ENCODE measurements at places on chromosomes 4 and X.

DNA sequence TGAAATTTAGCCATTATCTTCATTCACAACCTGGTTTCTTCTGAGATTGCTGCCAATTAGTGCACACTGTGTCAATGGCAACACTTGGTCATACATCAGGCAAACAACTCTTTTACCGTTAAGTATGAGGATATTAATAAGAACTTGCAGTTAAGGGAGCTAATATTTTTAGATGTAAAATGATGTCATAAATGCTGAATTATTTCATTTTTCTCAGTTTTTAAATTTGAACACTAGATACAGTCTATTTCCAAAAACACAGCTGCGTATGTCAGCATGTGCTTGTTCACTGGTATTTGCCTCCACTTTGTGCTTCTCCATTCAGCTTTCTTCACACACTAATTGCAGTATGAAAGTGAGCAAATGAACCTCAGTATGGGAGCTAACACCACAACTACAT is 1.6 kb downstream of the KLHL13 start:
- no peak for DNase-seq

DNA sequence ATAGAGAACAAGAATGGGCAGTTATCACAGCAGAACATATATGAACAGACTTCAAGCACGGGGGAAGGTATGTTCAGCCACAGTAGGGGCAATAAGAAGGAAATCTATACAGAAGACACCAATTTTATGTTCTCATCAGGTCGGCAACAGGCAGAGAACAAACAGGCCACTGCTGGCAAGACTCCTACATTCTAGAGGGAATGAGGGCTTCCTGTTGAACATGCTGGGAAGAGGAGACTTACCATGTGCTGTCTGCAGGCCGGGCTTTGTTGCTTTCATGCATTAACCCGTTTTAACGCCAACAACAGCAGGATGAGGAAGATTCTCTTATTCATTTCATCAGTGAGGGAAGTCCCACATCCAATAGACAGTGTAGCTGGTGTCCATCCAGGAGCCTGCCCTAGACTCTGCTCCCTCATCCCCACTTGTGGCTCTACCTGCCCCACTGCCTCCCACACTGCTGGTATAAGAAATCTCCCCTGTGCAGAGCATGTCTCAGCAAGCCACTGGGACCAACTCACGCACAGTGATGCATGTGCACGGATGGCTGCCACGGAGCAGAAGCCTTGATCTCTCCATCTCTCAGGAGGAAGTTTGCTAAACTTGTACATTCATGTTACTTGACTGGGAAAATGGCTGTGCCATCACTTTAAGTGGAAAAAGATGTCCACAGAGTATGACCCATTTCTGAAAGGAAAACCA is 84.5 kb downstream of the ACOX3 start:
- no peak for DNase-seq

GRCh38 chrX:68936608-68937007 is 107.8 kb downstream of the EFNB1 start:
- DNase-seq: no peak

DNA sequence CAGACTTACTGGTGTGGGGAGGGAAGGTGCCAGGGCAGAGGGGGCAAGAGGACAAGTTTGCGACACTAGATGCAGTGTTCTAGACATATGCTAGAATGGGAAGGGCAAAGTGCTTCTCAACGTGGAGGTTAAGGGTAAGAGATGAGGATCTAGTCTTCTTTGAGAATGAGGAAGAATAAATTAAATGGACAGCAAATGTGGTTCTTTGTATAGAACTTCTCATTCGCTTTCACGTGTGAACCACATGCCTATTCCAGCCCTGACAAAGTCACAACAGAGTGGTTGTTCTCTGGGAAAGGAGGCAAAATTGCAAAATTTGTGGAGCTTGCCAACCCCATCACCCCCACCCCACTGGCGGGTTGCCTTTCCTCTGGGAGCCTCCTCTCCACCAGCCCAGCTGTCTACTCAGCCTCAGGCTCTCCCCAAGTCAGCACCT is 1.5 kb upstream of the ANXA5 start:
- no peak for DNase-seq

DNA sequence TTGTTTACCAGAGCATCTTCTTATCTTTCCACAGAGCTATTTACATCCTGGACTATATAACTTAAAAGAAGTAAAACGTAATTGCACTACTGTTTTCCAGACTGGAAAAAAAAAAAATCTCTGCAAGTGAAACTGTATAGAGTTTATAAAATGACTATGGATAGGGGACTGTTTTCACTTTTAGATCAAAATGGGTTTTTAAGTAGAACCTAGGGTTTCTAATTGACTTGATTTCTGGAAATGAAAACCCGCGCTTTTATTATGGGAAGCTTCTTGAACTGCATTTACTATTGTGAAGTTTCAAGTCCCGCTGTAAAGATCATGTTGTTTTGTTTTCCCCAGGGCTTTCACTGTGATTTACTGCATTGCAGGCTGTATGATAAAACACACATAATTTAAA is 162.7 kb downstream of the STIM2 start:
- DNase-seq: no peak

DNA sequence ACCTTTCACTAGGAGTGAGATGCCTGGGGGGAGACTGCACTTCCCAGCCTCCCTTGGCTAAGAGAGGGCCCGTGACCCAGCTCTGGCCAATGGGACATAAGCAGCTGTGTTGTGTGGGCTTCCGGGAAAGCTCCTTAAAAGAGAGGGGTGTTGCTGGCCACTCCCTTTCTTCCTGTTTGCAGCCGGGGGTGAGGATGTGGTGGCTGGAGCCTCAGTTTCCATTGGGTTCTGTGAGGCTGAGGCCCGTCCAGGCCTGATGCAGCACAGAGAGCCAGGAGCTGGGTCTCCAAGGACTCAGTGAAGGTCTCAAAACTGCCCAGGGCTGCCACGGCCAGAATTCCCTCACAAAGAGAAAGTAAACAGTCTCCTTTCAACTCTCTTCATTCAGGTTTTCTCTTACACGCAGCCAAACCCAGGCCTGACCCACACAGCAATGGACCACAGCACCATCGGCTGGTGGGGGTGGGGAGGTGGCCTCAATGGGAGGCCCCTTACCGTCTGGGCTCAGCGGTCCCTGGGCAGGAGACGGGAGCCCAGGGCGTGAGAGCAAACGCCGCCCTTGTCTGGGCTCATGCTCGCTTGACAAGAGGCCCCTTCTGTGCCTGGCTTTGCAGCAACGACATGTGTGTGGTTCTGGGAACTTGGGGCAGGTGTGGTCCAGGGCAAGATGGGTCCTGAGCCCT is 6.6 kb downstream of the NKX1-1 start:
- no peak for DNase-seq

- DNase-seq: no peak
These were observed 952 bp downstream of the ANOS1 start for GRCh38 chrX:8730812-8731558.

DNA sequence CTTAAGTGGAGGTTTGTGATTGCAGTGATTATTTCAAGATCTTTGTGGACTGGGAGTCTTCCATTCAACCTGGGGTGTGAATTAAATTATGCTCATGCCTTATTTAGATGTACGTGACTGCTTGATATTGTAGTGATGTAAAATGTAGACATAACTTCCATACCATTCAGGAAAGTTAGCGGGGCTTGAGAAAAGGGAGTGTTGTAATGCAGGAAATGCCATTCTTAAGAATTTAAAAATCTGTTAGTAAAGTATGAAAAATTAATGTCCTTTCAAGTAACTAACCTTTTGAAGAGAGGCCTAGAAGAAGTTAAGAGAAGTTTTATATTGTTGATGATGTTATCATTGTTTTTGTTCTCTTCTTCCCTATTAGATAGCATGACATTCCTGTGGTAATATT is 318.2 kb downstream of the CCSER1 start:
- DNase-seq: no peak

- no peak for DNase-seq
These were observed 157.6 kb downstream of the ATRX start for GRCh38 chrX:77628294-77629025.

DNA sequence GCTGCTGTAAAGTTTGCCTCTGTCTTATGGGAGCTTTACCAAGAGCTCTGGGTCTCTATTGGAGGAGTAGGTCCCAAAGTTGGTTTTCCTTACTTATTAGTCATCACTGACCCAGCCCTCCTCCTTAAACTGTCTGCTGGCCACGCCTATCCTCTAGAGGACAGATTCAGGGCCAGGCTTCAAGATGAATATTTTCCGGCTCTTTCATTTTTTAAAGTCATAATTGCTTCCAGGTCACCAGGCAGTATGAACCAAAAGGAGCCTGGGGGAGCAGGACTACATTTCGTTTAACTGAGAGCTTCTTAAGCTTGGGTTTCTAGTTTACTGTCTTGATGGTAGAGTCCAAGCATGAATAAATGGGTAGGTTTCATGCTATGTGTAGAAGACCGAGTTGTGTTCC is 13.7 kb downstream of the BCORL1 start:
- no peak for DNase-seq

DNA sequence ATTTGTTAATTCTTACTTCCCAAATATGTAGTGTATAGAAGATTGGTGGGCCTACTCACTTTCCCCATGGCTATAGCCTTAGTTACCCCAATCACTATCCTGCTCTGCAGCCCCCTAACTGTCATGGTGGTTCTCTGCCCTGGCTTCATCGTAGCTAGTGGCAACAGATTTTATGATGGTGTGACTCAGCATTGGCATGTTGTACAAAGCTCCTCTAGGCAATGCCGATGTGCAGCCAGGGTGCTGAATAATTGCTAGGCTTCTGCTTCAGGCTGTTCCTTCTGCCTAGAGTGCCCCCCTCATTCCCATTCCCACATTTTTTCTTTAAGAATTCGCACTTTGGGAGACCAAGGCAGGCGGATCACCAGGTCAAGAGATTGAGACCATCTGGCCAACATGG is 35.2 kb downstream of the AFF2 start:
- DNase-seq: no peak

- no peak for DNase-seq
These were observed 164.5 kb downstream of the FHIP1A start for GRCh38 chr4:151573474-151573873.

DNA sequence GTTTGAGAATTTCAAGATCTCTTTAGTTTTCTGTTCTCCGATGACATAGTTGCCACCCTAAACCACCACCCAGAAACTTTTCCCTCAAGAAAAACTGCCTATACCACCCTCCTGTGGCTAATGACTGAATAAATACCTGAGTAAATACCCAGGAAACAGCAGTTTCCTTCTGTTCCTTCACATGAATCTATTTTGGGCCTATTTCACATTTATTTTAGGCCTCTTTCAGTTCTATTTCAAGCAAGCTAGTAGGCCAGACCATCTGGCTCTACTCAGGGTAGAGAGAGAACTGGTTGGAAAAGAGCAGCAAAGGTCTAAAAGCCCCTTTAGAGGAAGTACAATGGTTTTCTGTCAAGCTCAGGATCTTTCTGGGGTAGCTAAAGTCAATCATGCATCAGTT is 23.4 kb downstream of the ARHGEF9 start:
- no peak for DNase-seq

DNA sequence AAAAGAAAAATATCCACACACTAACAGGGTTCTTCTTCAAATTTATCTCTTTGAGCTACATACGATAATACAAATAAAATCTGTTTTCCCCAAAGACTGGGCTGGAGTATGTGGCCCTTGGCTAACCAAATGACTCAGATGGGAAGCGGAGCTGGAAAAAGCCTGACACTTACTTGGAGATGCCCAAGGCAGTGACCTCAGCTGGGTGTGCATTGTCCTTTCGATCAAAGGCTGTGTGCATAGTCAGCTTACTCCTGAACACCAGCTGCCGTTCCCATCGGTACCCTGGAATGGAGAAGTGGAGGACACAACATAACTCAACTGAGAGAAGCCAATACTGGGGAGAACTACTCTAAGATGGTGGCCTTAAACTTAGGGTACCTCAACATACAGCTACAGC is 95.1 kb downstream of the CDS1 start:
- DNase-seq: no peak

- no peak for DNase-seq
These were observed 95.5 kb downstream of the MXRA5 start for GRCh38 chrX:3250966-3251365.

DNA sequence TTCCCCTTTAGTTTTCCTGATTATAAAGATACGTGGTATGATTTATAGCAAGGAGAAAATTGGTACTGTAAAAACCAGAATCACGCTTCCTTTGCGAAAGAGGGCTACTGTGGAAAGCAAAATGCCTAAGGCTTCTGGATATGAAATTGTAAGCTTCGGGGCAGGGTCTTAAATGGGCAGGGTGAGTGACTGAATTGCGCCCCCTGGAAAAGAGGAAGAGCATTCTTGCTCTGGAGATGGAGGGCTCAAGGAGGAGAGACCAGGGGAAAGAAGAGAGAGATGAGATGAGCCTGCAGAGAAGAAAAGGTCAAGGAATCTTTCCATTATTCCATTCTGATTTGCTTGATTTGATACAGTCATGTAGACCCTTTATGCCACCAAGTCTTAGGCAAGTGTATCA is 13.1 kb upstream of the ETNPPL start:
- DNase-seq: no peak

DNA sequence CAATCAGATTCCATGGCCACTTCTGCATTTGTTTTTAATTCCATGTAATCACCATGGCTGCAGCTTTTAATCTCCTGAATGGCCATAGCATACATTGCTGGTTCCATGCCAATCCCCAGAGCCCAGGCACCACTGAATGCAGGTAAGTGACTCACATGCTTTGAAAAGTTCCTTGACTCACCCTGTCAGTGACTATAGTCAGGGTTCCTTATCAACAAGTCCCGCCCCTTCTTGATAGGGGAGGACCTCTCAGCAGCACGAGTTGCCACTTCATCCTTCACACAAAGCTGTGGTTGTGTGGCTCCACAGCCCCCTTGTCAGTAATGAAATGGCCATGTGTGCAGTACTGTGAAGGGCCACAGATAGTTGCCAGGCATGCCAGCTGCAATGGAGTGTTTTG is 516.6 kb downstream of the PPARGC1A start:
- DNase-seq: no peak

- no peak for DNase-seq
These were observed 13.2 kb downstream of the CLNK start for GRCh38 chr4:10671366-10671765.

DNA sequence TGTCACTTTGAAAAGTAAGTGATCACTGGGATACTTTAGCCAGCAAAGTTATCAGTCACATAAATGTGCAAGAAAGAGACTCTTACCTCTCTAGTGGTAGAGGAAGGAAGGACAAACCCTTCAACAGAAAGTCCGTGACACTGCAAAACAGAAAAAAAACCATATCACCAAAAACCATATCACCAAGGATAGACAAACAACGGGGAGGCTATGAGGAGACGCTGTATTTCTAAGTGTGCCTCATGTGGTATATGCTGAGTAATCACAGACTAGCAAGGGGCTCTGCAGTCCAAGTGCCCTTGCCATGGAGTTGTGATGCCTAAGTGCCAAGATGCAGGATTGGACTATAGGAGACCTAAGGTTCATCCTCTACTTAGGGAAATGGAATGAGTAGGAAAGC is 11.5 kb upstream of the HDAC8 start:
- no peak for DNase-seq

GRCh38 chr4:53645108-53645507 is 53.8 kb upstream of the LNX1 start:
- no peak for DNase-seq

DNA sequence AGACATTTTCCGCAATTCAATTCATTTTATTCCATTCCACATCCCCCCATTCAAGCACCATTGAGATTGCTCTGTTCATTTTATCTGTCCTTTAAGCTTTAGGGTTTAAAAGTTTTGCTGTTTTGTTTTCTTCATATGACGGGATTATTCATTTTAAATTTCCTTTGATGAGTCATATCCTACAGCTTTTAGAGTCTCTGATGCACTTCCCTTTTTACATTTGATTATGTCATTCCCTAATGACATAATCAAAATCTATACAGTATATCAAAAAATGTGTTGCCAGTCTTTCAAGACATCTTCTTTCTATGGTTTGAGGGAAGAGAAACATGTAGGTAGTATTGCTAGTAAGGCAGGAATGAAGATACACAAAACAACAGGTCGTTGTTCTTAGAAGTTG is 456.3 kb downstream of the PDGFC start:
- DNase-seq: no peak

All from stimulated activated CD4-positive, alpha-beta T cell treated with anti-CD3 and anti-CD28 coated beads, Interleukin-1b, Interleukin-23, amount 100 ng/mL, for 1 hour (primary cell).